Activated CD4-positive, alpha-beta T cell treated with anti-CD3 and anti-CD28 coated beads for 48 hours (primary cell): ENCODE measurements at places on chromosomes 1 and 21.

- DNase-seq = no peak
These were observed 102.1 kb upstream of the ZBTB40 start for GRCh38 chr1:22349362-22350043.

- no peak for DNase-seq
These were observed 30.0 kb downstream of the WLS start for GRCh38 chr1:68202239-68202832.

- no peak for DNase-seq
These were observed 110.9 kb downstream of the ASTN1 start for GRCh38 chr1:177053648-177054047.

DNA sequence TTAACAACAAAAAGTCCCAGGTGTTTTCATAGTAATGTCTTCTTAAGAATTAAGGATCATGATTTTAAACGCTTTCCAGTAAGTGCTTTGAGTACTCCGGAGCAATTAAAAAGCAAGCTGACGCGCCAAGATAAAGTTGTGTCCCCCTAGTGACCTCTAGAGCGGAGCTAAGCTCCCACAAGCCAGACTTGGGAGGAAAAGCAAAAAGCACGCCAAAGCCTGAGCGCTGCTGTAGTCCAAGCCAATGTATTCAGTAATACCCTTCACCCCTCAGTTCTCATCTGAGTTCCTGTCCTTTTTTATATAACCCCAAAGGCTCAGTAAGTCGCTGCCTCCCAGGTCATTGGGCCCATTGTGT lies 3.5 kb upstream of the SLC44A5 start:
- no peak for DNase-seq

GRCh38 chr21:35025206-35026152 lies 23.6 kb downstream of the RUNX1 start:
- no peak for DNase-seq

DNA sequence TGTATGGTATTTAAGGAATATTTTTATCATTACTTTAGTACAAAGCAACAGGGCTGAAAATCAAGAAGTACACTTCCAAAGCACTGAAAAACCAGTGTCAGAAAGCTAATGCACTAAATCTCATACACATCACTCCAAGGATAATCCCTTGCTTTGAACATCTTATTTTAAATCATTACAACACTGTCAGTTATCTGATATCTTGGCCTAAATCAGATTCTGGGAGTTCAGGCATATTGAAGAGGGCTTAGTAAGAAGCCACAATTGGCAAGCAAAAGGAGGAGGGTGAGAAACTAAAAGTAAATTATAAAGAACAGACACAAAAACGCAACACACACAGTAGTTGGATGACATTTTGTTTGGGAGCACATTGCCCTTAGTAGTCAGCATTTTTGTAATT lies 448.4 kb downstream of the PCP4 start:
- no peak for DNase-seq

GRCh38 chr1:34721646-34722355 lies 33.0 kb upstream of the GJB5 start:
- no peak for DNase-seq

GRCh38 chr1:8061210-8061609 lies 35.1 kb upstream of the ERRFI1 start:
- DNase-seq = no peak

GRCh38 chr1:195960580-195960979 lies 647.7 kb downstream of the KCNT2 start:
- DNase-seq = no peak

DNA sequence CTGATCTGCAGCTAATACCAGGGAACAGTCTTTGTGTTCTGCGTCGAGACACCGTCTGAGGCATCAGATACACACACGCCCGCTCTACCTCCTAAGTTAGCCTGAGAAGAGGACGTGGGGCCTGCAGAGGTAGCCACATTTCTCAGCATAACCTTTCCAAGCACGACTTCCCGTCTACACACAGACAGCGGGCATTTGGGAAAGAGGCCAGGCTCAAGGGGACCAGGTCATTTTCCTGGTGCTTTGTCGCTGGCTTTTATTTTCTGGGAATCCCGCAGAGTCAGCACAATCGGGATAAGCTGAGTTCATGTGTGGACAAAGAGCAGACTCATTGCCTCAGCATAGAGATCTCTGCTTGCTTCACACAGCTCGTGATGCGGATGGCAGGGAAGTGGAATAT lies 72.5 kb upstream of the SMYD2 start:
- DNase-seq = no peak

- DNase-seq = no peak
These were observed 3.9 kb downstream of the HES4 start for GRCh38 chr1:995665-996633.

- no peak for DNase-seq
These were observed 67.4 kb upstream of the STUM start for GRCh38 chr1:226481133-226481532.

DNA sequence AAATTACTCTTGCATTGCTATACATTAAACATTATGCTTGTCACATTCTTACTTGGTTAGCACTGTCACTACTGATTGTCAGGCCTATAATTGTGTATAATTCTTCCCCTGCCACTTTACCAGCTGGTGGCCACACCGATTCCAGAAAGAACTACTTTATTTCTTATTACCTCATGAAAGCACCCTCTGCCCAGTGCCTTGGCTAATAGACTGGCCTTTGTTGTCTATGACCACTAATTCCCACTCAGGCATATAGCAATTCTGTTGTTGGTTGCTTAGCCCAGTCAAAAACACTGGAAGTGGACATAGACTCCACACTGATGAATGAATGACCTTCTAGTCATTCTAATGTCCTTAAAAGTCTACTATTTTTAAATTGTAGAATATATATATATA lies 35.6 kb downstream of the MRPL39 start:
- DNase-seq = no peak
